ENCODE measurements at places on chromosomes 12 and 14.

DNA sequence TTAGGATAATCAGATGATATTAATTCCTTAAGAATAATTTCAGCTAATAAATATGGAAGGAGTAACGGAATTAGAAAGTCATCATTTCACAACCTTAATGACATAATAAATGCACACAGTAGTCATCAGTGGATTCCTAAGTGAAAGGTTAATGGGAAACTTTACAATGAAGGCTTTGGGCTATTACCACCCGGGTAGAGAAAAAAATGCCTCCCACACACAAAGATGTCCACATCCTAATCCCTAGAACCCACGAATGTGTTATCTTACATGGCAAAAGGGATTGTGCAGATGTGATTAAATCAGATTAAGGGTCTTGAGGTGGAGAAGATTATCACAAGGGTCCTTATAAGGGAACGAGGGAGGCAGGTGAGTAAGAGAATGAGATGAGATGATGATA is 5.6 kb downstream of the TMED10 start:
- DNase-seq: no peak

DNA sequence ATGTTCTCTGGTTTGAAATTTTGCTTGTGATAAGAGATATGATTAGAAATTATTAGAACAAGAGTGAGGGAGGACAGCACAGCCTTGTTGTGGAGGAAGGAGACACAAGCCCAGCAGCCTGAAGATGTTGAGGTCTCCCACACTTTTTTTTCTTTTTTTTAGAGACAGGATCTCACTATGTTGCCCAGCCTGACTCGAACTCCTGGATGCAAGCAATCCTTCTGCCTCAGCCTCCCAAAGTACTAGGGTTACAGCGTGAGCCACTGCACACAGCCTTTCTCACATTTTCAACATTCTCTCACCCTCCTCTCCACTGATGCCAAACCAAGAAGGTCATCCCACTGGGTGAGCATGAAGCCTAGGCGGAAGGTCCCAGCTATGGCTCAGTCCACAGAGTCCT is 4.9 kb upstream of the KRT8 start:
- DNase-seq: no peak

GRCh38 chr12:10614056-10614370 is 604 bp upstream of the MAGOHB start:
- no peak for DNase-seq

DNA sequence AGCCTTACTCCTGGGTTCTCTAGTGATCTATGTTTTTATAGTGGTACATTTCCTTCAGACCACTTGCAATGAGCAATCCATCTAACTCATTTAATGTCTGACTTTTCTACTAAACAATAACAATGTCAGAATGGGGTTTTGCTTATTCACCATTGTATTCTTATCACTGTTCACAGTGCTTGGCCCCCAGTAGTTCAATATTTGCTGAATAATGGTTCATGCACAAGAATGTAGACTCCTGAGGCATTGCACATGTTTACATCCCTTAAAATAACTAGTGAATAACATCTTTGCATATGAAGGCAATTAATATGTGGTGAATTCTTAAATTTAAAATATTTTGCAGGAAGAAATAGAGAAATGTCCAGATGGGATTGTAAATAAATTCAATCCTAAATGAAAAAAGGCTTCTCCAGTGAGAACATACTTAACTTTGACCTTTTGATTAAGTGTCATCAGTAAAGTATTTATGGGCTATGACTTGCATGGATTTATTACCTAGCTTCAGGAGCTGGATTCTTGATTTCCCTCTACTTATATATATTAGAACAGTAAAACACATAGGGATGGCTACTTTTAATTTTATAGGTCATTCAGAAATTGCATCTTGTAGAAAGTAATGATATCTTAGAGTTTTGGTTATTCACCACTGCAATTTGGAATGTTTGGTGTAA is 3.4 kb downstream of the CCER1 start:
- no peak for DNase-seq
